Activated CD8-positive, alpha-beta T cell treated with anti-CD3 and anti-CD28 coated beads for 36 hours (primary cell): ENCODE measurements at places on chromosomes 12 and 14.

GRCh38 chr12:12452326-12452902 is 95.5 kb downstream of the BORCS5 start:
- no peak for DNase-seq

DNA sequence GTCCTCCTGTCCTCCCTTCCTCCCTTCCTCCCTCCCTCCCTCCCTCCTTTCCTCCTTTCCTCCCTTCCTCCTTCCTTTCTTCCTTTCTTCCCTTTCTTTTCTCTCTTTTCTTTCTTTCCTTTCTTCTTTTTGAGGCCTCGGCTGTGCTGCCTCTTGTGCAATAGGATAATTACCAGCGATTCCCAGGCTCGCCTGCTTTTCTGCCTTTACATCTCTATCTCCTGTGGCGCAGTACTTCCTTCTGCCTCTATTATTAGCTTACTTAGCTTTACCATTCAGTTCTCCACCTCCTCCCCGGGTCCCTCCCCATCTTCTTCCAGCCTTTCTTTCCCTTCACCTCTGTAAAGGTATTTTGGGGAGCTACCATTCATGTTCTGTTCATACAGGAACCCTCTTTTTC is 19.9 kb downstream of the ETV6 start:
- DNase-seq: no peak

GRCh38 chr12:88630561-88630960 is 50.3 kb upstream of the KITLG start:
- DNase-seq: no peak

DNA sequence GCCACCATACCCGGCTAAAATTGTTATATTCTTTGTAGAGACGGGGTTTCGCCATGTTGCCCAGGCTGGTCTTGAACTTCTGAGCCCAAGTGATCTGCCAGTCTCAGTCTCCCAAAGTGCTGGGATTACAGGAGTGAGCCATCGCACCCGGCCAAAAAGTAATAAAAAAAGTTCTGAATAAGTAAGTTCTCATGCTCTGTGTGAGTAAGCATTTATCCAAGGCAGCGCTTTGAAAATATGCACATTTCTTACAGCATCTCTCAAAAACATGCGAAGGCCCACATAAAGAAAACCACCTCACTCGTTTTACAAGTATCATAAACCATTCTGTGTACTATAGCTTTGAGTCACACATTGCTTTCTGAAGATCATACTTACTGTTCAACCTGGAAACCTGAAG is 8.6 kb downstream of the GIT2 start:
- DNase-seq: peak; percentile 33

- DNase-seq: no peak
These were observed 209.0 kb upstream of the ATXN7L3B start for GRCh38 chr12:74328623-74329022.

GRCh38 chr12:91811481-91812287 is 334.0 kb downstream of the BTG1 start:
- DNase-seq: peak; percentile 87

- no peak for DNase-seq
These were observed 262.0 kb downstream of the MED13L start for GRCh38 chr12:116015525-116015924.

- DNase-seq: no peak
These were observed 549.2 kb downstream of the GALC start for GRCh38 chr14:87443787-87444186.

GRCh38 chr14:39425947-39426346 is 6.3 kb downstream of the FBXO33 start:
- DNase-seq: no peak

- no peak for DNase-seq
These were observed 12.8 kb downstream of the TSFM start for GRCh38 chr12:57795354-57795753.

- DNase-seq: no peak
These were observed 12.1 kb upstream of the FBXW8 start for GRCh38 chr12:116898669-116899068.

DNA sequence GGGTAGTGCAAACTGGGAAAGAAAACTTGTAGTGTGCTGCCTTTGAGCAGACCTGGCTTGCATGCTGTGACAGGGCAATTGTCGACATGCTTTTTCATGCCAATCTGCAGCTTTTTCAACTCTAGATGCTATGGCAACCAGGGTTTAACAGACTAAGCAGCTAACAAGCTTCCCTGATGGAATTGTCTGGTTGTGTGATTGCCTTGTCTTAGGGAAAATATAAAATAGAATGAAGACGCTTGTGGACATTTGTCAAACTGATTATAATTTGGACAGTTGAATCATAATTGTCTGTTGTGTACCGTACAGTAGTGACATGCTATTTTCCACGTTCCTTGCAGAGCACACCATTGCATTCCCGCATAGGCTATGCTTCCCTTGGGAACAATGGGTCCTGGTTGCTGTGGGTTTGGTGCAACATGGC is 113.0 kb downstream of the FOXG1 start:
- no peak for DNase-seq

GRCh38 chr14:58954901-58955861 is 233.3 kb upstream of the DAAM1 start:
- DNase-seq: no peak

GRCh38 chr14:77961847-77962580 is 162.1 kb downstream of the ADCK1 start:
- no peak for DNase-seq

DNA sequence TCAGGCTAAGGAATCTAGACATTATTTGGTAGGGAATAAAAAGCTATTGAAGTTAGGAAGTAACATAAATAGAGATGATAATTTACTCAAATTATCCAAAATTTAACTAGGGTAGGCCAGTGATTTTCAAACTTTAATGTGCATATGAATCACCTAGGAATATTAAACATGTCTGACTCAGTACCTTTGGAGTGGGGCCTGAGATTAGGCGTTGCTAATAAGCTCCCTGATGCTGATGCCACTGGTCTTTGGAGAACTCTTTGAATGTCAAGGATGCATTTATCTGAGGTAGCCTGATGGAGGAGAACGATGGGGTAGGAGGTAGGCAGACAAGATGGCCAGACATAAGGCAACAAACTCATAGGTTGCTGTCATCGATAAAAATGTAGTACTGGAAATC is 33.2 kb downstream of the EFCAB11 start:
- DNase-seq: no peak

DNA sequence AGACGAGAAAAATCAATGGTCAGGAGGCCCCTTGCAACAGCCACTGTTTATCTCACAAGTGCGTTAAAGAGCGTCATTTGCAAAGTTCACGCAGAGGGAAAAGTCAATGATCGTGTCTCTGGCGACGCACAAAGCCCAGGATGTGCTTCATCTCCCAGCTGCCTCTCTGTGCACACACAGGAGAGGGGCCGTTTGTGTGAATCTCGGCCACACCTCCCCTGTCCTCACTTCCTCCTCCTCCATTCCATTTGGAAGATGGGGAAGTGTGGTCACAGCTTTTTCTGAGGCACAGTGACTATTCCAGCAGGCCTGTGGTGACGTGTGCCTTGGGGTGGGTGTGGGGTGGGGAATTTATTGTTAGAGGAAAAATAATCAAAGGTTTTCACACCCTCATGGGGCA is 90.4 kb downstream of the RBM19 start:
- no peak for DNase-seq

GRCh38 chr14:34137001-34137745 is 186.3 kb upstream of the EGLN3 start:
- no peak for DNase-seq

- DNase-seq: peak; percentile 39
These were observed 303.3 kb downstream of the DPF3 start for GRCh38 chr14:72590577-72590976.

- no peak for DNase-seq
These were observed 57.0 kb downstream of the NT5DC3 start for GRCh38 chr12:103783744-103784664.

DNA sequence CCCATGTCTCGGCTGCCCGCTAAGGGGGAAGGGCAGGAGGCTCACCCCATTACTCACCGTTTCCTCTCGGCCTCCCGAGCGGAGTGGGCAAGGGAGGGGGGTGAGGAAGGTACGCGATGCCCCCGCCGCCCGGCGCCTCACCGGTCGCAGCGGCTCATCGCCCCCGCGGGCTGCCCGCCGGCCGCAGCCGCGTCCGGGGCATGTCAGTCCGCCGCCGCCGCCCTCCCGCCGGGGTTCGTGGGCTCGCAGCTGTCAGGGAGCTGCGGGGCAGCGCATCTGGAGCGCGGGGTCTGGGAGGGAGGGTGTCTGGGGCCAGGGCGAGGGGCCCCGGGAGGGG is 461 bp downstream of the SLC8A3 start:
- DNase-seq: peak; percentile 62

DNA sequence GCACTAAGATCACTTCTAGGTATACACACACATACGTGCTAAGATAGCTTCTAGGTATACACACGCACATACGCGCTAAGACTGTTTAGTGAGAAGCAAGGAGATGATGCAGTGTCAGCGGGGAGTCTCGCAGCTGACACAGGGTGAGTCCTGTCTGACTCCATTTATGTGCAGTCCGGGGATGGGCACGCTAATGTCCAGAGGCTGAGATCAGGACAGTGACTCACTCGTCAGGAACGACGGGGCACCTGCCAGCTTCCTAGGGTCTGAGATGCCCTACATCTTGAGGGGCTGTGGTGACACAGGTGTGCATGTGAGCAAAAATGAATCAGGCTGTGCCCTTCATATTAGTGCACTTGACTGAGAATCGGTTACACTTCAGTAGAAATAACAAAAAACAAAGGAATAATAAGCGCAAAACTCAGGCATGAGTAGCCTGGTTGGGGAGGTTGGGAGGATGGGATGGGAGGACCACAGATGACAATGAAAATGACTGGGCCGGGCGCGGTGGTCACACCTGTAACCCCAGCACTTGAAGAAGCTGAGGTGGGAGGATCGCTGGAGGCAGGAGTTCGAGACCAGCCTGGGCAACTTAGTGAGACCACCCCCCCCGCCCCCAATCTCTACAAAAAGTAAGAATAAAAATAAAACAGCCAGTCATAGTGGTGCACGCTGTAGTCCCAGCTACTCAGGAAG is 29.1 kb upstream of the ULK1 start:
- DNase-seq: no peak

GRCh38 chr12:45353944-45354343 is 138.0 kb downstream of the ANO6 start:
- no peak for DNase-seq

- DNase-seq: no peak
These were observed 3.0 kb downstream of the KIF5A start for GRCh38 chr12:57552835-57553313.

GRCh38 chr12:52772772-52773171 is 4.4 kb downstream of the KRT76 start:
- no peak for DNase-seq

- DNase-seq: no peak
These were observed 39.2 kb downstream of the LTBP2 start for GRCh38 chr14:74572726-74573301.
